ENCODE measurements at places on chromosomes 12 and 14. TPM values are rescaled to one million over a fixed set of nuclear protein-coding genes. Genes with fewer than 3 reads are reported as not detected.

DNA sequence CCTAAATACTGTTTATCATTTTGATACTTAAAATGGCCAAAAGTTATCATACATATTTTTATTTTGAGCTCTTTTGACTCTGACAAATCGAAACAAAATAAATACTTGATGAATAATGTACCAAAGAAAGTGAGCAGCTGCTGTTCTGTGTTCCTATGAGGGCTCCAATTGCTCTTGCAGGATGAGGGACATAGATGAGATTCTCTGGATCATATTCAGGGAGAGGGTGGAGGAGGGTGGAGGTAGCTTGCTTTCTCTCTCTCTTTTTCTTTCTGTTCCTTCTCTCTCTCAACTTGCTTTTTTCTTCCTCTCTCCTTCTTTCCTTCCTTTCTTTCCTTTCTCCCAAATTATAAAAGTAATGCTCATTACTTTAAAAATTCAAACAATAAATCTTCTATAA, 8.9 kb upstream of the MYH7 start:
- no peak for DNase-seq

DNA sequence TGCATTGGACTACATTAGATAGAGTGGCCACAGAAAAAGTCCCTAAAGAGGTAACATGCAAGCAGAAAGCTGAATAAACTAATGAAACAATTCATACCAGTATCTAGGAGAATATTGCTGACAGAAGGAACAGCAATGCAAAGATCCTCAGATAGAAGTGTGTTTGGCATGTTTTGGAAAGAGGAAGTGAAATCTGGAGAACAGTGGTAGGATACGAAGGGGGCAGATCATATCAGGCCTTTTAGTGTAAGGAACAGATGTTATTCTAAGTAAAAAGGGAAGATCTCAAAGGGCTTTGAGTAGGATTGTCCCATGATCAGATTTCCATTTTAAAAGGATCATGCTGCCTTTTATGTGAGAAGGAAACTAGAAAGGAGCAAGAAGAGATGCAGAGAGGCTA, 342.9 kb downstream of the PAWR start:
- DNase-seq = no peak

GRCh38 chr12:1668833-1669543, 21.9 kb upstream of the ADIPOR2 start:
- no peak for DNase-seq

DNA sequence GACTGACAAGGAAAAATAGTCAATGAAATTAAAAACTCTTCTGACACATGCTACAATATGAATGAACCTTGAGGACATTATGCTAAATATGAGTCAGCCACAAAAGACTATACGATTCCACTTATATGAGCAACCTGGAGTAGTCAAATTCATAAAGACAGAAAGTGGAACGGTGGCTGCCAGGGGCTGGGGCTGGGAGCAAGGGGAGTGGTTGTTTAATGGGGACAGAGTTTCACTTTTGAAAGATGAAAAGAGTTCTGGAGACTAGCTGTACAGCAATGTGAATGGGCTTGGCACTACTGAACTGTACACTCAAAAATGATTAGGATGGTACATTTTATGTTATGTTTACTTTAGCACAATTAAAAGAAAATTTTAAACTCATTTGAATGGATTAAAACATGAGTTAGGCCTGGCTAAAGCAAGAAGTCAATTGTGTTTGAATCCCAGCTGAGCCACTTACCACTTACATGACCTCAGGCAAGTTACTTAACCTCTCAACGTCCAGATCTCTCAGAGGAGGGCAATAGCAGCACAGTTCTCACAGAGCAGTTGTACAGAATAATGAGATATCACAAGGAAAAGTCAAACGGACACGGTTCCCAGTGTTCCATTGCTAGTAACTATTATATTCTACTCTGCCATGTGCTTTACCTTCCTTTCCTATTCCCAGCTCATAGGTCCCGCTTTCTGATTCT, 102.5 kb downstream of the SPTSSA start:
- DNase-seq = no peak

DNA sequence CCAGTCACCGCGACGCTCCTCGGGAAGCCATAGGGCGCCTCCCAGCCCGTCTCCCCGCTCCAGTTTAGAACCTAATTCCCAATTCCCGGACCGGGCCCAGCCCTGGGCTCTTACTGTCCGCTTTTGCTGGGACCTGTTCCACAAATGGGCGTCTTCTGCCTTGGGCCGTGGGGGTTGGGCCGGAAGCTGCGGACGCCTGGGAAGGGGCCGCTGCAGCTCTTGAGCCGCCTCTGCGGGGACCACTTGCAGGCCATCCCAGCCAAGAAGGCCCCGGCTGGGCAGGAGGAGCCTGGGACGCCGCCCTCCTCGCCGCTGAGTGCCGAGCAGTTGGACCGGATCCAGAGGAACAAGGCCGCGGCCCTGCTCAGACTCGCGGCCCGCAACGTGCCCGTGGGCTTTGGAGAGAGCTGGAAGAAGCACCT, 797 bp downstream of the UNG start:
- DNase-seq = no peak

DNA sequence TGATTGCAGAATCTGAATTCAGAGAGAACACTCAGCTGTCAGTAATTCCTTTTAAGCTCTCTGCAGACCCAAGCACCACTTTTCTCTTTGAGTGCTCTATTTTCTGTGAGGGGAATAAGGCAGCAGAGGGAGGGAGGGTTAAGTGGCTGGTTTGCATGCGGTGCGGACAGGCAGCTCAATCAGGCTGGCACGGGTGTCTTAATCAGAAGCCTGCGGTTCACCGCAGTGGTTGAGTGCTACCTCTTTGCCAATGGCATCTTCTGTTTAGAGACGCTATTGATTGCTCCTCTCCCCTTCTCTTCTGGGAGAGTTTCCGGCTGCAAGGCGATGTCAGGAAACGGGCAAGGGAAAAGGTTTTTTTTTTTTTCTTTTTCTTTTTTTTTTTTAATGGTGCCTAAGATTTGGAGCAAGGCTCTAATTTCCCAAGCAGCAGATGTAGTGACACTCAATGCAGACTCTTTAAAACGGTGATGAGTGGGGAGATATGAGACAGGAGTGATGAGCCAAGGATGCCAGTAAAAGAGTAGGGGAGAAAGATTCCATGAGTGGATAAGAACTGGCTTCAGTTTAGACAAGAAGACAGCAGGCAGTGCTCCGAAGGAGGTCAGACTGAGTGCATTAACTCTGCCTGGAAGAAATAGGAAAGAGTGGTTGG, 533.7 kb upstream of the SEL1L start:
- no peak for DNase-seq

- DNase-seq = no peak
Measured at GRCh38 chr14:94919896-94920295, 150.0 kb upstream of the GSC start.

GRCh38 chr14:76904100-76904739, 78.0 kb downstream of the LRRC74A start:
- peak; percentile 64 for DNase-seq

- no peak for DNase-seq
Measured at GRCh38 chr14:95123891-95124579, 33.3 kb downstream of the DICER1 start.

GRCh38 chr14:25431211-25432076, 381.5 kb upstream of the STXBP6 start:
- DNase-seq = no peak

- peak; percentile 59 for DNase-seq
Measured at GRCh38 chr12:57604992-57605810, 577 bp downstream of the DTX3 start.

DNA sequence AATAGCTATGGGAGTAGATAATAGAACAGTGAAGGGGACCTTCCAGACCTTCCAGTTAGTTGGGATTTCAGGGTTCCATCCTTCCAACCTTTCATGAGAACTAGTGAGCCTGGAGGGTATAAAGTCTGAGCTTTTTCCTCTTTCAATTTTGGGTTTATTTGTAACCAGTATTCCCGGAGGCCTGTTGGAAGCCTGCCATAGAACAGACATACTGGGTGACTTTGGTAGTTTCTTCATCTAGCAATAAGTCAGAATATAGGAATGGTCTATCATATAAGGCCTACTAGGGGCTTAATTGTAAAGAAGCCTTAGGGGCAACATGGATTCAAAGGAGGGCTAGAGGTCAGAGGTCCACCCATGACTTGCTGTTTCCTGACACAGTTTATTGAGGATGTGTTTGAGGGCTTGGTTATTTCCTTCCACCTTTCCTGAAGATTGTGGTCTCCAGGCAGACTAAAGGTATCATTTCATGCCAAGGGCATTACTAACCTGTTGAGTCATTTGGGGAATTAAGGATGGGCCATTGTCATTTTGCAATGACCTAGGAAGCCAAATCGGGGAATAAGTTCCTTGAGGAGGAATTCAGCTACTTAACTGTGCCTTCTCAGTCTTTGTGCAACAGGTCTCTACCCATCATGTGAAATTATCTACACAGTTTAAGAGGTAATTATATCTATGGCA, 410.3 kb downstream of the SLC6A15 start:
- DNase-seq = no peak

GRCh38 chr12:105841840-105842239, 296.9 kb downstream of the NUAK1 start:
- no peak for DNase-seq

DNA sequence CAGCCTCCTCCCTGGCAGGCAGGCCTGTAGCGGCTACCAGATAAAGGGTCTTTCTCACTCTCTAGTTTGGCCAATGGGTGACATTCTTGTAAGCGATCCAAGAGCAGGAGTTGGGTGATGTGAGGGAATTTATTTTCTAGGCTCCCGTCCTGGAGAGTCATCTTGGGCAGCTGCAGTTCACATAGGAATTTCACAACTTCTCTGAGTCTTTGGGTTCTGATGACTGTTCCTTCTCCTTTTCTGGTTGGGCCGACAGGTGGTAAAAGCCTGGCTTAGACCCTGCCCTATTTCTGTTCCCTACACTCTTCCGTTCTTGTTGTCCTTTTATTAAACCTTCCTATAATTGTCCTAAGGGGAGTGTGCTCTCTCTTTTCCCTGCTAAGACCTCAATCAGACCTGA, 42.6 kb upstream of the POC1B start:
- DNase-seq = no peak

GRCh38 chr14:90726656-90727055, 89.6 kb downstream of the TTC7B start:
- DNase-seq = peak; percentile 52

DNA sequence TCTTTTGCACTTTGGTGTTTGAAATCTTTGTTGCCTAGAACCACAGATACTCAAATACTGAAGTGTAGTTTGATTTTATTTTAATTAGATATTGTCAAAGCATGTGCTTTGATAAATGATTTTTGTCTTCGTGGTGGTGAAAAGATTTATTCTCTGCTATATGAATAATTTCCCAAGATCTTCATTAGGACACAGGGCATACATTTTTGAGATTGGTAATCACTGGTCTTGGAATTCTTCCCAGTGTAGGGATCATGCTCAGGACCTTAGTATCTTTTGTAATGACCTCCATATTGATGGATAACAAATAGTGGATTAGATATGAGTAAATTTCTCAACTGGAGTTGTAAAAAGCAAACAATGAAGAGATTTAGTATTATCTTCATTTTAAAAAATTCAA, 28.2 kb downstream of the TBK1 start:
- DNase-seq = no peak

- no peak for DNase-seq
Measured at GRCh38 chr12:17062267-17063036, 456.5 kb upstream of the LMO3 start.

DNA sequence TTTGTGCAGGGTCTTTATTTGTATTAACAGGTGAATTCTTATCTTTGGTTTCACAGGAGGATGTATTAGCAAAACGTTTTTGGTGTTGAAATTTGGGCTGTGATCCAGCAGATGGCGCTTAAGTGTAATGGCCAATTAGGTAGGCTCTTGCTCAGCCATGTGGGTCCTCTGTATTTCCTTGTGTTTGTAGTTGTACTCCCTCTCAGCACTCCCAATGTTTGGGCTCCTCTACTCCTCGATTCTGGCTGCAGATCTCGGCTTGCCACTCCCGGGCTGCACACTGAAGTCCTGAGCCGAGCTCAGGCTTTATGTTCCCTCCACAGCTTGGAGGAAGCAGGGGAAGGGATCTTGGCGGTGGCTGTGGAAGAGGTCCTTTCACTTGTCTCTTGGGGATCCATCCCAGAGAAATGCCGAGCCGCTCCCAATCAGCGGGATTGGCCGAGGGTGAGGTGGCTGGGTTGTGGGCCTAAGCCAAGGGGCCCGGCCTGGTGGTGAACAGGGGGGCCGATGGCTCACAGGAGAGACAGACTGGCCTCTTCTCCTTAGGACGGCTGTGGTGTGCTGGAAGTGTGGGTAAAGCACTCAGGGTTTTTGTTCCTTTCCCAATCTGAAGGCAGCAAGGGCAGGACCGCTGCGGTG, 133.7 kb downstream of the AEBP2 start:
- peak; percentile 24 for DNase-seq

DNA sequence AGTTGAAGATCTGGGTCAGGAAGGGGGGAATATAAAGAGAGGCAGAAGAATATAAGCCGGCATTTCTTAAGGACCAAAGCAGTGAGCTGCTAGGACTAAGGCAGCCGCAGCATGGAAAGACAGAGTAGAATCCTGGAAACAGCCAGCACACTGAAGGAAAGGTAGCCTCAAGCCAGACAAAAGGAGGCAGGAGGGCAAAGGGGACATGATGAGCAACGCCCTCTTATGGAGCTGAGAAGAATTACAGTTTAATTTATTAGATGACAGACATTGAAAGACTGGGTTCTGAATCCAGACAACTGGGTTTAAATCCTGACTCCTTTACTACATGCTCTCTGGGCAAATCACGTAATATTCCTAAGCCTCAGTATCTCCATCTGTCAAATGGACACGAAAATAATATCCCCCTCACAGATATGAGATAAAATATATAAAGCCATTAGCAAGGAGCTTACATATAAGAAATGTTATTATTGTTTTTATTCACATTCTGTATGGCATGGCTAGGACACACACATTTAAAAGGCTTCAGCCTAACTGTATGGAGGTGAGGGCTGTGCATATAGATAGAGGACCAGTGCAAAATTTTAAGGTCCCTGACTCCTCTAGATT, 8.1 kb upstream of the PCED1B start:
- no peak for DNase-seq

GRCh38 chr14:30118992-30119640, 191.5 kb upstream of the PRKD1 start:
- DNase-seq = no peak

GRCh38 chr14:38721822-38722431, 381.1 kb downstream of the SEC23A start:
- peak; percentile 21 for DNase-seq

Gene DLGAP5
- total RNA-seq = 0.29 TPM

Gene INSM2
- total RNA-seq = not detected

Gene ERBB3
- total RNA-seq = 3.8 TPM

Gene CFAP251
- total RNA-seq = 135 TPM

Gene RD3L
- total RNA-seq = not detected

Gene PPP1R12A
- total RNA-seq = 286 TPM

Gene B4GALNT3
- 3.8 TPM for total RNA-seq

Gene CLEC7A
- 2.8 TPM for total RNA-seq

Gene ANG
- total RNA-seq = 14.1 TPM

Gene PRB2
- not detected for total RNA-seq

Gene ACVR1B
- 2.6 TPM for total RNA-seq

Gene DHRS4L2
- 10.2 TPM for total RNA-seq

Gene NID2
- total RNA-seq = 42.8 TPM

Data from uterus (tissue), 4 donors.